NAMALWA (cell line): ENCODE measurements at places on chromosomes 11 and 22.

GRCh38 chr11:121437018-121437685 is 15.0 kb upstream of the SORL1 start:
- DNase-seq = no peak

DNA sequence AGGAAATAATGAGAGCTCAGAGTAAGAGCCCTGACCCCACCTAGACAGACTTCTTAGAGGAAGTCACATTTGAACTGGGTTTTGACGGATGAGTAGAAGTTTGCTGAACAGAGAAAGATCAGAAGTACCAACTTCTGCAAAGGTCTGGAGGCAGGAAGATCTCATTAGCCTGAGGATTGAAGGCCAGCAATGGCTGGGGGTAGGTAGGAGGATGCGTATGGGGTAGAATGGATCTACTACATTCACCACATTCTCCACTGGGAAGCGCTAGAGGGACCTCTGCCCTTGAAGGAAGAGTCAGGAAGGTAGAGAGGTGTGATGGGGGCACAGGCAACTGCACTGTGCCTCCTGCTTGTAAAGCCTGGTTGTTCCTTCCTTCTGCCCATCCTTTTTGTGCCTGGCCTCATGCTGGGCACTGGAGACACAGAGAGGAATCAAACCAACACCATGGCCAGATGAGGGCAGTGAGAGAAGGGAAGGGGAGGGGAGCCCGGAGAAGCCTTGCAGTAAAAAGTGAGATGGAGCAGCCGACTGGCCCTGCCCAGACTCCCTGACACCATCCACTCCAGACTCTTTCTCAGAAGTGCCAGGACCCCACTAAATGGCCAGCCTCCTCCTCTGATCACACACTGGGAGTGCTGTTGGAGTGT is 4.9 kb downstream of the TPBGL start:
- no peak for DNase-seq

- no peak for DNase-seq
Observed at GRCh38 chr11:113163291-113164030, 150.9 kb upstream of the TTC12 start.

- DNase-seq = peak; percentile 82
Observed at GRCh38 chr11:250740-251299, 14.0 kb downstream of the PSMD13 start.

- no peak for DNase-seq
Observed at GRCh38 chr11:2252018-2252417, 18.4 kb downstream of the ASCL2 start.

GRCh38 chr22:22929381-22930221 is 42.0 kb downstream of the IGLL5 start:
- DNase-seq = peak; percentile 58

- DNase-seq = no peak
Observed at GRCh38 chr11:32034680-32035079, 56.2 kb upstream of the RCN1 start.

GRCh38 chr11:111059726-111060125 is 185.8 kb upstream of the POU2AF2 start:
- DNase-seq = no peak

GRCh38 chr11:126308271-126308671 is 4.4 kb downstream of the DCPS start:
- no peak for DNase-seq

DNA sequence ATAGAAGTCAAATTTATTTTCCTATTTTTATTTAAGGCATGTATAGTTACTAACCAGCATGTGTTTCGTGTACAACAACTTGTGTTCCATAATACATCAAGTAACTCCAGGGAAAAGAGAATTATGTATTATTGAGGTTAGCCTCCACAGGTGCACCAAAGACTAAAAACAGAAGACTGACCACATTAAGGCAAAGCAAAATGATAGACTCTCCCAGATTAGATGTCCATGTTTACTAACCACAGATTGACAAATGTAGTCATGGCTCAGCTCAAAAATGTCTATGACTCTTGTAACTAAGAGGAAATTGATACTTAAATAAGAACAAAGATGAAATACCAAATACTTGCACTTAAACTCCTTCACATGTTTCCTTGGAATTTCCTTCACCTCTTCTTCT is 238.5 kb downstream of the METTL15 start:
- no peak for DNase-seq

- DNase-seq = no peak
Observed at GRCh38 chr11:6630632-6631291, 11.5 kb upstream of the TPP1 start.

DNA sequence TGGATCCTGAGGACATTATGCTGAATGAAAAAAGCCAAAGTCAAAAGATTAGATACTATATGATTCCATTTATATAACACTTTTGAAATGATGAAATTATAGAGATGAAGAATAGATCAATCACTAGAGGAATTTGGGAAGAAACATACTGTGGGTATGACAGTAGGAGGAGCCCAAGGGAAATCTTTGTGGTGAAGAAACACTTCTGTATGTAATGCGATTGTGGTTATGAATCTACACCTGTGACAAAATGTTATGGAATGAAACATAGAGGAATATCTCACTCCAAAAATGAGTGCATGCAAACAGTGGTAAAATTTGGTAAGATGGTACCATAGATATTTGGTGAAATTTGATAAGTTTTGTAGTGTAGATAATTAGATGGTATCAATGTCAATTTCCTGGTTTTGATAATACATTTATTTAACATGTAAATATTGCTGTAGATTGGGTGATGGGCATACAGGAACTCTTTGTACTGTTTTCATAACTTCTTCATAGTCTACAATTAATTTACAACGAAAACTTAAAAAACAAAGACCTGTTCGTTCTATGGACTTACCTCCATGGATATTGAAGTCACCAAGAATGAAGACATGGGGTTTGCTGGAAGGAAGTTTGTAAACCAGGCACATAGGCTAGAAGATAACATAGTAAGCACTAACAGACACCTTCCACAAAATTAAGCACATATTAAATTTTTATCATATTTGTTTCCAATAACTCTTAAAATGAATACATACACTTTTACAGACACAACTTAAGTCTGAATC is 11.5 kb downstream of the MRGPRX1 start:
- no peak for DNase-seq
